ENCODE measurements at places on chromosomes 4 and X.

DNA sequence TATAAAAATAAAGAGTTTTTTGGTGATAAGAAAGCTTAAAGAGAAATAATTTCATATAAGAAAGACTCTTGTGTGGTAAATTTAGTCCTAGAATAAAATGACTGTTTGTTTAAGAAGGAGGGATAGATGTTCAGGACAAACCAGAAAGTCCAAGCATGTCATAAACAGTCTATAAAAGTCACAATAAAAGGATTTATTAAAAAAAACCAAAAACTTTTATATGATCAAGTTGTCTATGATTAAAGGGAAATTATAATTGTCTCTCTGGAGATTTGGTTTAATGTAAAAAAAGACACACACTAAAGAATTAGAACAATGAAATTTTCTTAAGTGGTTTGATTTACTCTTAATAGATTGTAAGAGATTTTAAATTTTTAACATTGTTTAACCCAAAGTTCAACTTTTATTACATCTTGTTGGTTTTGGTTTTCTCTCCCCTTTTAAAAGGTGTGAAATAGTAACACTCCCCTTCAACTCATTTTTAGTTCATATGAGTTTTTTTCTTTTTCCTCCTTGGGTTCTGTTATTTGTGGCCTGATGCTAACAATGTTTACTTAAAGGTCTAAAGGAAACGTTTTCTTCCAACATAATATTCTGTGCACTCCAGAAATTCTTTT is 89.7 kb downstream of the PDHA2 start:
- no peak for DNase-seq

DNA sequence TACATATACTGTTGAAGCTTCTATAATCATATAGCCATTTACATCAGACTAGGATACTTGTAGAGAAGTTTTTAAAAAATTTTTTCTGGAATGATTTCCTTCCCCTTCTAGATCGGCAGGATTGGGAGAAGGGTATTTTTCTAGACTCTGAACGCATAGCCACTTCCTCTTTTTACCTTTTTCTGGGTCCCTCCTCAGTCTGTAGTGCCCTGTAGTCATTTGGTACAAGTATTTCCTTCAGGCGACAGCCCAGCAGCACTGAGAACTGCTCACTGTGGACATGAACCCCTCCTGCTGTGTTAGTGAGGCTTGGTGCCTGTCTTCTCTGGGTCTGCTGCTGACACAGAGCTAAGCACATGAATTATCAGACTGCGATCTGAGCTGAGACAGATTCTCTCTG is 255.4 kb downstream of the ARHGAP10 start:
- DNase-seq, result no peak

GRCh38 chr4:95093936-95094929 is 336.5 kb downstream of the BMPR1B start:
- DNase-seq, result no peak

DNA sequence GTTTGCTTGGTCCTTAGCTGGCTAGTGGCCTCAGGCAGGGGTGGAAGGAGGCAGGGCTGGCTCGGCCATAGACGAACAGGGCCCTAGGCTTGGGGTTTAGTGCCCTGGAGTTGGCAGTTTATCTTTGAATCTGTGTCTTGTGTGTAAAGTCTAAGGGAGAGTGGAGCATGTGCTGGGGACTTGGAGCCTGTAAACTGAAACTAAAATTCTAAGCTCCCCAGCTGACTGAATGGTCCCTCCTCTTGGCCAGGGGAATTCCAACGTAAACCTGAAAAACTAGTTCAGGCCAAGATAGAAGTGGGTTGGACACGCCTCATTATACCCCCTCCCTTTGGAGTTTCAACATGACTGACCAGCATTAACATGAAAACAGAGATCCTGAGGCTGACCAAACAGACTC is 46.1 kb upstream of the GPR78 start:
- DNase-seq, result no peak

GRCh38 chr4:32290102-32290501 is 1569.9 kb downstream of the PCDH7 start:
- no peak for DNase-seq

GRCh38 chrX:143580266-143580665 is 55.6 kb downstream of the SLITRK4 start:
- no peak for DNase-seq

- no peak for DNase-seq
Observed at GRCh38 chr4:26124753-26125321, 196.0 kb upstream of the RBPJ start.

DNA sequence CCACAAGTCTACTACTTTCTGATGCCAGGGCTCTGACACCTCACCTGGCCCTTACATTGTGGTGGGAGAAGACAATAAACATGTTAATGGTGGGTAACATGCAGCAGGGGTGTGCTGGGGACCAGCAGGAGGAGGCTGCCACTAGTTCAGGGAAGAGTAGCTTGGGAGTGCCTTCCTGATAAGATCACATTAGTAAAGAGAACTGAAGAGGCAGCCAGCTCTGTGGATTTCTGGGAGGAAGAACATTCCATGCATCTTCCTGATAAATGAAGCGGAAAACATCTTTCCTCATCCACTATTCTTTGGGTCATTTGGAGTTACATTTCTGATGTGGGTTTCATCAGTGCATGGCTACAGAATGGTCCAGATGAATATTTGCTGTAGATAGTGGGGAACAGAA is 9.0 kb downstream of the RNF150 start:
- no peak for DNase-seq

GRCh38 chrX:107632346-107632745 is 4.0 kb downstream of the PRPS1 start:
- no peak for DNase-seq

- DNase-seq, result no peak
Observed at GRCh38 chr4:15569746-15570145, 85.4 kb downstream of the FBXL5 start.

- DNase-seq, result no peak
Observed at GRCh38 chr4:125231661-125232060, 83.1 kb upstream of the FAT4 start.

GRCh38 chrX:3244203-3244743 is 102.2 kb downstream of the MXRA5 start:
- no peak for DNase-seq

DNA sequence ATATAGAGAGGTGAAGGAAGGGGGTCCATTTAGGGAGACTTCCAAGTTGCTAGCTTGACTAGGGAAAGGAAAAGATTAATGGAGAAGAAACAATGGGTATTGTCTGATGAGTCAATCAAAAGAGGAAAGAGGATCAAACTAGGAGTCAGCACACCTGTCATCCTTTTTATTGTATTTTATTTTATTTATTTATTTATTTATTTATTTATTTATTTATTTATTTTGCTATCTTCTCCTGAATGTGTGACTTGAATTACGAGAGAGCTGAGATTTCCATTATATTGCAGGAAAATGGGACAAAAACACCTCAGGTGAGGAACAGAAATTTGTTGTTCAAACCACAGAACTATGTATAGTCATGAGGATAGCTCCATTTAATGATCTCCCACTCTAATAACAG is 58.9 kb downstream of the NUDT11 start:
- no peak for DNase-seq

- DNase-seq, result no peak
Observed at GRCh38 chrX:148611993-148612392, 111.6 kb downstream of the AFF2 start.

- no peak for DNase-seq
Observed at GRCh38 chr4:7596918-7597606, 162.3 kb upstream of the PSAPL1 start.

GRCh38 chr4:71288875-71289274 is 49.9 kb upstream of the SLC4A4 start:
- DNase-seq, result no peak

DNA sequence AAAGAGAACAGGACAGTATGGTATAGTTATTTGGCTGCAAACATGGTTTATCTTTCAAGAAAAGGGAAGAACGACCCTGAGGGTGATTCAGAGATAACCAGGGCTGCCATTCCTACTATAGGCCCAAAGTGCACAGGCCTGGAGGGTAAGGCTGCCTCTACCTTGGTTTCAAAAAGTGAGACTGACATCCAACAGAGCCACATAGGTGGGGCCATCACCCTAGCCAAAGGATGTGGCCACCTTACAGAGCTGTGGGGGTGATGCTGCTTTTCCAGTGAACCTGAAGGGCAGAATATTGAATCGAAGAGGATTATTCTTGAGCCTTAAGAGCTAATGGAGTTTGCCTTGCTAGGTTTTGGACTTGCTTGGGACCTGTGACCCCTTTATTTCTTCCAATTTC is 15.7 kb downstream of the SH2D1A start:
- no peak for DNase-seq

DNA sequence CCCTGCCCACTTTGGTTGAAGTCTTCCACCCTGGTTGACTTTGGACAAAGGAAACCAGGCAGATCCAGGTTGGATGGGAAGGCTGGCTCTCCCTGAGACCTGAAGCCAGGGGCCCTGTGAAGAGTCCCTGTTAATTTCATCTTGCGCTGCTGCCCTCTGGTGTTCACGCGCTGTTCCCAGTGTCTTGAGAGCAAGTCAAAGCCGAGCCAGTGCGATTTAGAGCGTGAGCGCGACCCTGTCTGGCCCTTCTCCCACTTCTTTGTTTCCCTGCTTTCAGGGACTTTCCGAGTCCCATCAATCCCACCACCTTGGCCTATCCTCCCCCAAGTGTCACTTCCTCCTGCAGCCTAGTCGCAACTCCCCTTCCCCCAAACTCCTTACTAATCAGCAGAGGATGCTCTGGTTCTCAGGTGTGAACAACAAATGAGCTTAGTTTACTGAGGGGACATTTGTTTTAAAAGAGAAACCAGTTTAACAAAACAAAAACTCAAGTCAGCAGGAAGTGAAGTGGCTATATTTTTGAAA is 25.8 kb upstream of the CHRNA9 start:
- DNase-seq, result no peak

- no peak for DNase-seq
Observed at GRCh38 chr4:17285747-17286146, 226.1 kb downstream of the QDPR start.

DNA sequence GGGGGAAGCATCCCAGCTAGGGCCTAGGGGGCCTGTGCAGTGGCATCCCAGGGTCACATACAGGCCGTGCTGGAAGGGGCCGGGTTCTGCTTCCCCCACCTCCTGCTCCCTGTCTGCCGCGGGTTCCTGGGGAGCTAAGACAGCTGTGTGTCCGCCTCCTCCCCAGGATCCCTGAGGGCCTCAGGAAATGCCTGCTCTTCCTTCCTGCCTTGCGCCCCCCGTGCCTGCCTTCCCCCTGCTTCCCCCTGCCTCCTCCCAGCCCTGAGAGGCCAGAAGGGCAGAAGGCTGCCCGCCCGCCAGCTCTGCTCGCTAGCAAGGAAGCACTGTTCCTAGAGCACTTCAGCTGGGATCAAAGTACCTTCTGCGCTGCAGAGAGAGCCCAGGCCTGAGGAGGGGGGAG is 2.9 kb upstream of the BGN start:
- DNase-seq, result no peak

- DNase-seq, result no peak
Observed at GRCh38 chr4:72112514-72113156, 80.8 kb downstream of the NPFFR2 start.

Measured in NCI-H146 (cell line).